SK-N-MC (cell line): ENCODE measurements at places on chromosomes 2 and 18.
A peak's percentile ranks its signal among the peaks of the same experiment; 100 is the strongest.

GRCh38 chr2:128623776-128624761 lies 305.4 kb upstream of the HS6ST1 start:
- no peak for DNase-seq

DNA sequence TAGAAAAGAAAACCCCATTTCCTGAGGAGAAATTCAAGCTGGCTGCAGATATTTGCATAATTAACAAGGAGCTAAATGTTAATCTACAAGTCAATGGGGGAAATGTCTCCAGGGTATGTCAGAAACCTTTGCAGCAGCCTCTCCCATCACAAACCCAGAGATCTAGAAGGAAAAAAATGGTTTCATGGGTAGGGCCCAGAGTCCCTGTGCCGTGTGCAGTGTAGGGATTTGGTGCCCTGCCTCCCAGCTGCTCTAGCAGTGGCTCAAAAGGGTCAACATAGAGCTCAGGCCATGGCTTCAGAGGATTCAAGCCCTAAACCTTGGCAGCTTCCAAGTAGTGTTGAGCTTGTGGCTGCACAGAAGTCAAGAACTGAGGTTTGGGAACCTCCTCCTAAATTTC lies 290.2 kb upstream of the TMEFF2 start:
- no peak for DNase-seq

DNA sequence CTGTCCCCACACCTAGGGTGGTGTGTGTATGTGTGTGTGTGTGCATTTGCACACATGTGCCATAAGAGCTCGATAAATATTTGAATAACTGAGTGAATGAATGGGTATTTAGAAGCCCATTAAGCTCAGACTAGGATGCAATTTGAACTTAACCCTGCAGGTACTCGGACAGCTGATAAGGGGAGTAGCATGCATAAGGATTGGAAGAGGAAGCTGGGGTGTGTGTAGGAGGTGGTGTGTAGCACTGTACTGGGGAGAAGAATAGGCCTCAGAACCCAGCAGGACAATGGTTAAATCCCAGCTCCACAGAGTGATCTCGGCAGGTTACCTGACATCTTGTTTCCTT lies 1.8 kb upstream of the KCNF1 start:
- no peak for DNase-seq

DNA sequence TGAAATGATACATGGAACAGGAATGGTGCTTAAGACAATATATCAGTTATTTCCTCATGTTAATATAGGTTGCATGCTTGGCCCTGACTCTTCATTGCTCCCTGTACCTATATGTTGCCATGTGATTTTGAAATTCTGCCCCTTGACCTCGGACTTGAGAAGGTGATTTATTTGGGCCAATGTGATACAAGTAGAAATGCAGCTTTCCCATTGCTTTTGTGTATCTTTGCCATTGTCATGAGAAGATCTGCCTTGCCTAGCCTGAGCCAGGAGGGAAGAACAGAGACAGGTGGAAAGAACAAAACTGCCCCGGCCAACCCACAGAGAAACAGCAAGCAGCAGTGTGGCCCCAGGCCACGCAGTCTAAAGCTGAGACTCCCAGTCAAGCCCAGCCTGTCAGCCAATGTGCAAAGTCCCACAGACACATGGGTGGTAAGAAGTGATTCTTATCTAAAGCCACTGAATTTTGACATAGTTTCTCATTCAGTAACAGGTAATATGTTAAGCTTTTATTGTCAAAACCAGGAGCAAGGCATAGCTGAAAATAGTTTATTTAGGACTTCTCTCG lies 245.7 kb upstream of the RND3 start:
- no peak for DNase-seq

- peak; percentile 97 for DNase-seq
Measured at GRCh38 chr2:144519934-144520731, at the start of gene ZEB2. Gene ZEB2 (minus strand): TSS chr2:144520119. CDS start chr2:144517350, 2,769 bp downstream.

DNA sequence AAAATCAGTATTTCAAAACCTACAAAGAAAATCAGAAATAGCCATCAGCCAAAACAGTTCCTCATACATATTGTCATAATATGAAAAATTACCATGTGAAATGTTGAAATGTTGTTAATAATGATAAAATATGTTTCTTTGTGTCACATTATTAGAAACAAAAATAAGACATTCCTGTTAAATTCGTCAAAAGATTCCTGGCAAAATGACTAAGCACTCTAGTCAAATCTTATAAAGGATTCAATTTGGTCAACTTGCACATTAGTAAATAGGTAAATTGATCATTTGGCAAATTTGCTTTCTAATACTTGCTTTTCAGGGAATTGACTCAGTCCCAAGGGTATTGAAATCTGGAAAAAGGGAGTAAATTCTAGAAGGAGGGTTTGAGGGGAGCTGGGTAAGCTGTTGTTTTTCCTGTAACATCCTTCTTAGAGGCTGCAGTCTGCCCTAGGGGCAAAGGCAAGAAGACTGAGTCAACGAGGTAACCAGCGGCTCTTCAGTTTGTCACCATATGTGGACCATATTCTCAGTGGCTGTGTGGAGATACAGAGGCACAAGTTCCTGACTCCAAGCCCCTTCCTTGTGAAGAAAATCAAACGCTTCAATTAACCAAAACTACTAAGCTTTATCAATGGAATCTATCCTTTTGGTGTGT lies 482.3 kb downstream of the TNS1 start:
- no peak for DNase-seq

GRCh38 chr2:120691410-120691809 lies 44.3 kb upstream of the GLI2 start:
- no peak for DNase-seq
